Stimulated activated CD4-positive, alpha-beta T cell treated with anti-CD3 and anti-CD28 coated beads, Interleukin-15, amount 100 ng/mL, for 48 hours (primary cell): ENCODE measurements at places on chromosomes 6 and 20.

DNA sequence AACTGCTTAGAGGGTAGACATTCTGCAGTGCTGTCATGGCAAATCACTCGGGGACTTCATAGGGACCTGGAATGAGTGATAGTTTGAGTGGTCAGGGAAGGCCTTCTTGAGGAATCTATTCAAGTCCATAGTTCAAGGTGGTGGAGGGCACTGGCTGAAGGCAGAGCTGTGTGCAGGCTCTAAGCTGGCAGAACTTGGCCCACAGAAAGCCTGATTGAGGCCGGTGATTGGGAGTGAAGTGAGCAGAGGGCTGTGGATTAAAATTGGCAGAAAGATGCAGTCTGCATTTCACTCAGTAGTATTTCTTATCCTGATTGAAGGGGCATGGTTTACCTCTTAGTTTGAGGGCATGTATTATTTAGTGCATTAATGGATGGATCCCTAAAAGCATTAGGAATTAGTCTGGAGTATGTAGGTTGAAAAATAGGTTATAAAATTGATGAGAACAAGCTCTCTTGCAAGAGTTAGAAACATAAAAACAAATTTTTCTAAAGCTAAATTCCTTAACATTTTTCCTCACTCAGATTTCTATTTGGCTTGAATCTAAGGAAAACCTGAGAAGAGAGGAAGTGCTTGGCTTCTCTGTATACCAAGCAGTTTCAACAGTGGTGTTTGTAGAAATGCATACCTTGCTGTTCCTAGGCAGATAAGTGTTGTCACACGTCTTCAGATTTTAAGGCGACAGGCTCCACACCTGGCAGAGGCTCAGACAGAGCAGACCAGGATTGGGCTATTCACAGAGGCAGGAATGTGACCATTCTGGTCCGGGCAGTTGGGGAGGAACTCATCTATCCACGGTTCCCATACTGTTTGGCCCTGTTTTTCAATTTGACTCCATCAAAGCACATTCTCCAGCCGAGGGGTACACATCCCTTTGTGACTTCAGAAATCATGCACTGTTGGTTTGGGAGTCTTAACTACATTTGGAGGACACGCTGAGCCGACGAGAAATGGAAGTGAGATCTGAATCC is 45.2 kb downstream of the UTRN start:
- DNase-seq = no peak

DNA sequence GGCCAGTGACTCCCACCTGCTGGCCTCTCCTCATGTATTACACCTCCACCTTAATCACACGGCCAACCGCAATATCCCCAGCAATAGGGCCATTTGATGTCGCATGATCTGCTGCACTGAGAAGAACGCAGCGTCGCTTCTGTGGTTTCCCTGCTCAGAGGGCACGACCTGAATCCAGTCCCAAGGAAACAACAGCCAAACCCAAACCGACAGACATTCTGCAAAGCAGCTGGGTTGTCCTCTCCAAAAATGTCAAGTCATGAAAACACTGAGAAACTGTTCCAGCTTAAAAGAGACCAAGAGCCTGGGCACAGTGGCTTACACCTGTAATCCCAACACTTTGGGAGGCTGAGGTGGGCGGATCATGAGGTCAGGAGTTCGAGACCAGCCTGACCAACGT is 7.5 kb upstream of the BPI start:
- no peak for DNase-seq

DNA sequence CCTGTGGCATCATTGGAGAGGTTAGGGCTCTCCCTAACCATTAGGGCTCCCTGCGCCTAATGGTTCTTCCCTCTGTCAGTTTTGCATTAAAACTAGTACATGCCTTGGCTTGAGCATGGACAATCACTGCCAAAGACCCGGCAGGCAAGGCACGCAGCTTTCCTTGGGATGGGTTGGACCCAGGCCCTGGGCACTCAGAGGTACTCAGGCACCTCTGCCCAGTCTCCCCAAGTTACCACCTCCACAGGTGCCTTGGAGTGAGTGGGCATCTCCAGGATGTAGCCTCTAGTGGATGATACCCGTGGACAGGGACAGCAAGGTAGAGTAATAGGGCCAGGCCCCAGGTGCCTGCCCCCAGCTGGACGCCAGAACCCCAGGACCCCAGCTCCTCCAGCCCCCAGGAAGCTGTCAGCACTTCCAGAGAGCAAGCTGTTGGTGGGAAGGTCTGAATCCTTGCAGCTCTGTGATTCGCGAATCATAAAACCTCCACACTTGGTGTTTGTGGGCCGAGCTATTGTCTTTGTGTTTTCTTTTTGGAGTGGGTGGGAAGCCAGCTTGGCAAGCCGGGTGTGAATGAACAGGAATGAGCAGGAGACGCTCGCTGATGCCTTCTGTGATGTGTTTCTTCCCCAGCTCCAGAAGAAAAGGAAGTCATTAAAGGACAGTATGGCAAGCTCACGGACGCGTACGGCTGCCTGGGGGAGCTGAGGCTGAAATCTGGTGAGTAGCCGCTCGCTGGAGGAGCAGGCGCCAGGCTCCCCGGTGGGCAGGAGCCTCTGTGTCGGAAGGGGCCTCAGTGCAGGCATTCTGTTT is 35.1 kb downstream of the SYNJ2 start:
- no peak for DNase-seq

DNA sequence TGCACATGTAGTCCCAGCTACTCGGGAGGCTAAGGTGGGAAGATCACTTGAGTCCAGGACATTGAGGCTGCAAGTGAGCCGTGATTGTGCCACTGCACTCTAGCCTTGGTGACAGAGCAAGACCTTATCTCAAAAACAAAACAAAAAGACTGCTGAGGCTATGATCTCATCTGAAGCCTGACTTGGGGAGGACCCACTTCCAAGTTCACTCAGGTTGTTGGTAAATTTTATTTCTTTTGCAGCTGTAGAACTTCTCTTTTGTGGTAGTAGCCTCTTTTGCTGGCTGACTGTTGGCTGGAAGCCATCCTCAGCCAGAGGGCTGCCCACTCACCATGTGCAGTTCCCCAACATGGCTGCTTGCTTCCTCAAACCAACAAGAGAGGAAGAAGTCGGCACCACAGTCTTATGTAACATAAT is 36.8 kb upstream of the ME1 start:
- DNase-seq = no peak

DNA sequence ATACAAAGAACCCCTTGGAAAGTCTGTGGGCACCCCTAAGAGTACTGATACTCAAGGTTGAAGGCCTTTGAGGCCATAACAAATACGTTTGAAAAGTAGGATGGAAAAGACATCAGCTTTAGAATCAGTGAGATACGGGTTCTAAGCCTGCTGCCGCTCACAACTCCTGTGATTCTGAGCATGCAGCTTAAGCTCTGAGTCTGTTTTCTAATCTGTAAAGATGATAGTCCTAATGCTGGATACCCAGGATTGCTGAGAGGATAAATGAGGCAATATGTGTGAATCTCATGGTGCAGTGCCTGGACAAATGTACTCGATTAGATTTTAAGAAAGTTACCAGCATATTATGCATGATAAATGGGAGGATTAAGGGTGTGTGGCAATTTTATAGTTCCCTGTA is 321.0 kb upstream of the HSF2 start:
- no peak for DNase-seq

- DNase-seq = no peak
Observed at GRCh38 chr6:163446549-163446948, 32.0 kb downstream of the QKI start.

DNA sequence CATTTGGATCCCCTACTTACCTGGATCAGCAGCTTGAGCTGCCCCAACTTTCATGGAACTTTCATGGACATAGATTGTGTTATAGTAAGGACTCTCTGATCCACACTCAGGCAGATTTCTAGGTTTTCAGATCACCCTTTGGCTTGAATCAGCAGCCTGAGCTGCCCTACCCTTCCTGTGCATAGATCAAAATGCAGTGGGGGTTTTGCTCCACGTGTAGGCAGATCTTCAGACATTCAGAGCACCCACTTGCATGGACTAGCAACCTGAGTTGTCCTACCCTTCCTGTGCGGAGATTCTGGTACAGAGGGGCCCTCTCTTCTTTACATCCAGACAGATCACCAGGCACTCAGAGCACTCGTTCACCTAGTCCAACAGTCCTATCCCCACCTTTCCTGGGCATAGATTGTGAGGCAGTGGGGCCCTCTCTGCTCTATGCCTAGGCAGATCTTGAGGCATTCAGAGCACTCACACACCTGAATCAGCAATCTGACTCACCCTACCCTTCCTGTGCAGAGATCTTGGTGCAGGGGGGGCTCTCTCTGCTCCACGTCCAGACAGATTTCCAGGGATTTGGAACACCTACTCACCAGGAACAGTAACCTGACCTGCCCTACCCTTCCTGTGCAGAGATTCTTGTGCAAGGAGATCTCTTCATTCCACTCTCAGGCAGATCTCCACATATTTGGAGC is 705.2 kb upstream of the NRSN1 start:
- DNase-seq = no peak

- DNase-seq = no peak
Observed at GRCh38 chr20:52033313-52033712, 158.3 kb downstream of the ZFP64 start.

GRCh38 chr20:37378785-37379598 is 33.1 kb downstream of the SRC start:
- DNase-seq = no peak
